ENCODE measurements at places on chromosomes 13 and 19.

DNA sequence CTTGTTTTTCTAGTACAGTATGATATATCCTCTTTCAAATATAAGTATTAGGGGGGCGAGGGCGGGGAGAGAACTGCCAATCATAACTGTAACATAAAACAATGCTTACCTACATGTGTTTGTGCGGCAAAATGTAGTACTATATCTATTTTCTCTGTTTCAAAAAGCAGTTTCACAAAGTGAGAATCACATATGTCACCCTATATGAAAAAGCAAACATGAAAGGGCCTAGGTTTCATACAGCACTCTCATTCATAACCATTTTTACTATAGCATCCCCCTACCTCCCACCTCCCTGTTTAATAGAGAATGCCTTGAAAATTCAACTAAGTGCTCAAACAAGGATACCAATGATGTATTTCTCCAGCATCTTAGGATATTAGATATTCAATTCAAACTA, 5.2 kb downstream of the TGDS start:
- DNase-seq, result no peak

DNA sequence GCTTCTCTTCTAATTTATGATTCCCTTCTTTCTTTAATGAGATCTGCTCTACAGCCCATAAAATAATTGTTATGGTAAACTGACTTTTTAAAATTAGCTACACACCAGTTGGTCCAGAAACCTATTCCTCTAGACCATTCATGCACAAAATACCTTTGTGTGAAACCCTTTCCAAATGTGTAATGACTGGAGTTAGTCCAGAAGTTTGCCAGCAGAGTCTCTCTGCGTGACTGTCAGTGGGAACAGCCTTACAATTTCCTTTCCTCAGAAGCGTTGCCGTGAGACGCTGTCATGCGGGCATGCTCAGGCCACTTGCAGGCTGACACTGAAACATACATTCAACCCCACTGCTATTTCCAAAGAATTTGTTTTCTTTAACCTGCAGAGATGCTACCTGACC, 965.2 kb downstream of the PCDH9 start:
- DNase-seq, result no peak

- no peak for DNase-seq
These were observed 1445.4 kb downstream of the EFNB2 start for GRCh38 chr13:105089858-105090643.

DNA sequence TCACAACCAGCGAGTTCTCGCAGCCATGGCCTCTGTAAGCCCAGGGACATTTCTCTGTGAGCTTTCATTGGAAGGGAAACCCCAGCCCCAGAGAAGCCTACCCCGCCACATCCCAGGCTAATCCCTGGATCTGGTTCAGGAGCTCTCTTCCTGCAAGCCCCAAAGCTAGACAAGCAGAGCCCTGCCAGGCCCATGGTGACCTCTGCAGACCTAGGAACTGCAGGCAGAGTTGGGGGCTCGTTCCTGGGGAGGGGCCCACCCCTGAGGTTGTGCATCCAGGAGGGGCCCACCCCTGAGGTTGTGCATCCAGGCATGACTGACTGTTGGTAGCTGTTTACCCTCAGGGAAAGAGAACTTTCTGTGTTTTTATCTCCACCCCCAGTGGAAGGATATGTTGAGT, 21.7 kb downstream of the KCTD15 start:
- DNase-seq, result no peak

- no peak for DNase-seq
These were observed 783 bp downstream of the RHPN2 start for GRCh38 chr19:33063753-33064457.

- no peak for DNase-seq
These were observed 8.4 kb downstream of the MED16 start for GRCh38 chr19:884420-885211.

DNA sequence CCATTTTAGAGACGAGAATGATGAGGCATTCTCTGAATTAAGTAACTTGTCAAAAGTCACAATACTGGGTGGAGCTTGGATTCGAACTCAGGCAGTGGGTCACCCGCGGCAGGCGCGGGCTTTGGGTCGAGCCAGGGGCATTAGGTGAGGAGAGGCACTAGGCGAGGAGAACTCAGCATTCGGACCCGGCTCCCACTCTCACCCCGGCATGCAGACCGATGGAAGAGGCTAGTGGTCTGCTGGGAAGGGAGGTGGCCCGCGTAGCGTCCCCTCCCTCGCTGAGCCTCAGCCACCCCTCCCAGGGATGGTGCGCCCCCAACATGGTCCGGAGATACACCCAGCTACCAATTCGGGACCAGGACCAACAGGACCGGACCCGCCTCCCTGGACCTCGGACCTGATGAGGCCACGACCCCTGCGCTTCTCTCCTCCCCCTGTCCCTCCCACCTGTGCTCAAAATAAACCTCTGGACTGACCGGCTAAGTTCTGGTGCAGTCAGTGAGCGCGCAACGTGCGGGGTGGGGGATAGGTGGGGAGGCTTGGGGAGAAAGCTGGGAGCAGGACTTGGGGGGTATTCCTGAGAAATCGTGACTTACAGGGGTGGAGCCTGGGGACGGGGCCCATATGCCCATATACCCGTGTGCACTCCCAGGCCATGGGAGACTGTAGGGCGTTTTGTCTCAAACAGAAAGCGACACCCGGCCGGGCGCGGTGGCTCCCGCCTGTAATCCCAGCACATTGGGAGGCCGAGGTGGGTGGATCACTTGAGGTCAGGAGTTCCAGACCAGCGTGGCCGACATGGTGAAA, 1.3 kb upstream of the SNAPC2 start:
- DNase-seq, result no peak

DNA sequence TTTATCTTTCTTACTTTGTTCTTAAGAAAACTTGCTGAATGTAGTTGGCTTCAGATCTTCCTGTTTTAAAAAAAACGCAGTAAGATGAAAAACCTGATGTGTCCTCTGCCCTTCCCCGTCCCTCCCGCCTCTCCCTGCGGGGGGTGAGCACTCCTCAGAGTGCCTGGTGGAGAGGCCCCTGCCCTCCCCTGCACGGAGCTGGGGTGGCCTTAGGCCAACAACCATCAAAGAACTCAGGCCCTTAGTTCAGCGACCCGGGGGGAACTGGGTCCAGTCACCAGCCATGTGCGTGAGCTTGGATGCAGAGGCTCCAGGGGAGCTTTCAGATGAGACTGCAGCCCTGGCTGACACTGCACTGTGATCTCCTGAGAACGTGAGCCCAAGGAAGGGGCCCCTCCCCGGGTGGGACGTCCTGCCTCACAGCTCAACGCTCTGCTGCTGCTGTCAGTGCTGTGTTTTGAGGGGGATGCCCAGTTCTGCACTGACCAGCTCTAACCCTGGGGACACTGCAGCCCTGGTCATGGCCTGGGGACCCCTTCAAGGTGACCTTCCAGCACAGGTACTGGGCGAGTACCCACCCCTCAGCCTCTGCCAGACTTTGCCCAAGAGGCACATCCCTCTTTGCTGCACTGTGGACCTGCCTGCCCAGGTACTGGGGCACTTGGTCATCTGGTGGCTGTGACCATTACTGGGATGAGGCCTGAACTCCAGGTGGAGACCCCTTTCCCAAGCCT, 42.7 kb downstream of the ANKRD10 start:
- no peak for DNase-seq

- DNase-seq, result no peak
These were observed 29.4 kb downstream of the KLF12 start for GRCh38 chr13:74104661-74105275.

- no peak for DNase-seq
These were observed 167.9 kb downstream of the MYO16 start for GRCh38 chr13:108797354-108797753.

- no peak for DNase-seq
These were observed 20.8 kb upstream of the EPHX3 start for GRCh38 chr19:15253061-15253460.

GRCh38 chr13:32425158-32425557, 2.8 kb downstream of the N4BP2L1 start:
- no peak for DNase-seq

DNA sequence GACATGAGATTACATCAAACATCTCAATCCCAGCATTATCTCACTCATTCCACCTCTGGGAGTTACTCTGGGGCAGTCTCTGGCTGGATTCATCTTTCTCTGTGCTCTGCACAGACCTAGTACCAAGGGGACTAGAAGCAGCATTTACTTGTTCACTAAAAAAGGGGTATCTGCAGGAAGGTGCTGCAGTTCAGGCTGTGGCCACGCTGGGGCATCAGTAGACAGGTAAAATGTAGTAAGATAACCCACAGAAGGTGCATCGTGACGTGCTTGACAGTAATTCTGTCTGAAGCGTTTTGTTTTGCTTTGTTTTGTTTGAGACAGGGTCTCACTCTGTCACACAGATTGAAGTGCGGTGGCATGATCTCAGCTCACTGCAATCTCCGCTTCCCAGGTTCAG, 29.3 kb downstream of the ZNF564 start:
- DNase-seq, result no peak

GRCh38 chr19:29971648-29972047, 29.6 kb downstream of the URI1 start:
- no peak for DNase-seq

DNA sequence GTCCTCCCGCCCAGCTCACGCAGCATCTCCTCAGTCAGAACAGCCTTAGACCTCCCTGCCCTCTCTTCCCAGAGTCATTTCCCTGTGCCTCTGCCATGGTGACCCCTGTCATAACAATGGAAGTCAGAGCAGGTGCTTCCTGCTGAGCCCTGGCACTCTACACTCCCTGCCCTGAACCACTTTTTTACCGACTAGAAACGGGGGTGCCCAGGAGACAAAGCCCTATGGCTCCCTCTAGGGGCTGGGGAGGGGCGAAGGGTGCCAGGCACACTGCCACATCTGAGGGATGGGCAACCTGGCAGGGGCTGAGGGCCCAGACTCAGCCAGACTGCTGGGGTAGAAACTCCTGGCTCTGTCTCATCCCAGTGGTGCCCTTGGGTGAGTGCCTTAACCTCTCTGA, 16.4 kb downstream of the ZNF574 start:
- DNase-seq, result no peak

DNA sequence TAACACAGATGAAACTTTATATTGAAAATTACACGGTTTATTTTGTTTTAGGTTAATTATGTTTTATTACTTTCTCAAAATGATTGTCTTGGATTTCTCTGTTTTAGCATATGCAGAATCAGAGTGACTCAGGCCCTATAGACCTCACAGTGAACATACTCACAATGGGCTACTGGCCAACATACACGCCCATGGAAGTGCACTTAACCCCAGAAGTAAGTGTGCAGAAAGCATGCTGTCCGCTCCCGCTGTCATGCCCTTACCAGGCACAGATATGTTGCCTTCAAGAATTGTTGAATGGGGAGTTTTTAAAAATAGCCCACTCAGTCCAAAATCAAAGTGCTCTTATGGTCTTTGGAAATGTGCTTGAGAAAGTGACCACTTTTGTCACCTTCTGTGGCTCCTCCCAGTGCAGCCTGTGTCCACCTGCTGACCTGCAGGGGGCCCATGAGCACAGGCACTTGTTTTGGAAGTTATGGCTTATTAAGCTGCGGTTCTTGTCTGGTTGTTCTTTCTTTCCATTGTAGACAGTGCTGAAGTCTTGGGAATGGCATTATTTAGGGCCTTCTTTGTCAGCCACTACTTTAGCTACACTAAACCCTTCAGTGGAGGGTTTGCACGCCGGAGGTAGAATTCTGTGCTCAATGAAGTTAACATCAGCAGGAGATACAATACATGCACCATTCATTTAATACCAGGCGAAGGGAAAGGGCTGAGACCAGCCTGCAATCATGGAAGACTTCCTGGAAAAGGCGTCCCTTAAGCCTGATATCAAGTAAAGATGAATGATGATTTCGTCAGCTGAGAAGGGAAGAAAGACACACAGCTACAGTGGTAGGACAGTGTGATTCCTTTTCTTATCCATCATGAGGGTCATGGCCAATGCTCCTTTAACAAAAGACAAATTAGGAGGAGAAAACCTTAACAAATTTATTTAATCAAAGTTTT, 36.7 kb downstream of the CUL4A start:
- no peak for DNase-seq

GRCh38 chr19:495402-496111, 729 bp upstream of the MADCAM1 start:
- DNase-seq, result no peak

DNA sequence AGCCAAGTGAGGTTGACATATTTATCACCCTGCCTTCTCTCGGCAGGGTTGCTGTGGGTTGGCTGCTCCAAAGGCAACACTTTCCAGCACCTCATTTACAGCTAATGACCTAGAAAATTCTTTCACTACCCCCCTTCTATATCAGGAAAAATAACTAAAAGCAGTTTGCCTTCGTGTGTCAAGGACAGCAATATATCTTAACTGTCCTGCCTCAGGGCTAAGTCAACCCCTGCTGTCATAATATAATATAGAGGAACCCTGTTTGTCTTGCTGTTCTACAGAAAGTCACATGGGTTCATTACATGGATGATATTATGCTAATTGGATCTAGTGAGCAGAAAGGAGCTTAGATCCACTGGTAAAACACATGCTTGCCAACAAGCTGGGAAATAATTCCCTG, 28.1 kb upstream of the USP12 start:
- DNase-seq, result no peak

- DNase-seq, result no peak
These were observed 4.8 kb downstream of the RPS16 start for GRCh38 chr19:39430675-39431593.

- no peak for DNase-seq
These were observed 19.4 kb upstream of the MKNK2 start for GRCh38 chr19:2070436-2070827.

GRCh38 chr19:47363758-47364531, 14.8 kb downstream of the DHX34 start:
- no peak for DNase-seq

DNA sequence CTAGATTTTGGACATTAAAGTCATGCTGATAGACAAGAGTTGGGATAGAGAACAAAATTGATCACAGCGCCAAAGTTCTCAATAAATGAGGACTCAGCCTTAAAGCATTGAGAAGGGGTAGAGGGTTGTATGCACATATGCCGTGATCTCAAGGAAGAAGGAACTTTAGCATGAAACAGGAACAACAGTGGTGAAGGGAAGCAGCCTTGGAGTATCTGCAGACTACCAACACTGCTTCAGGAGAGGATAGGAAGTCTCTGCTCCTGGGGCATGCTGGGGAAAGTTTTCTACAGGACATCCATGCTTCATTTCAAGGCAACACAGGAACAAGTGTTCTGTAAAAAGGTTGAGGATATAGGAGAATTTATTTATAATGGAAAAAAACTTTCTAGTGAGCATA, 111.9 kb upstream of the MLNR start:
- DNase-seq, result no peak

- no peak for DNase-seq
These were observed 137.5 kb downstream of the TNFRSF19 start for GRCh38 chr13:23707674-23708073.

DNA sequence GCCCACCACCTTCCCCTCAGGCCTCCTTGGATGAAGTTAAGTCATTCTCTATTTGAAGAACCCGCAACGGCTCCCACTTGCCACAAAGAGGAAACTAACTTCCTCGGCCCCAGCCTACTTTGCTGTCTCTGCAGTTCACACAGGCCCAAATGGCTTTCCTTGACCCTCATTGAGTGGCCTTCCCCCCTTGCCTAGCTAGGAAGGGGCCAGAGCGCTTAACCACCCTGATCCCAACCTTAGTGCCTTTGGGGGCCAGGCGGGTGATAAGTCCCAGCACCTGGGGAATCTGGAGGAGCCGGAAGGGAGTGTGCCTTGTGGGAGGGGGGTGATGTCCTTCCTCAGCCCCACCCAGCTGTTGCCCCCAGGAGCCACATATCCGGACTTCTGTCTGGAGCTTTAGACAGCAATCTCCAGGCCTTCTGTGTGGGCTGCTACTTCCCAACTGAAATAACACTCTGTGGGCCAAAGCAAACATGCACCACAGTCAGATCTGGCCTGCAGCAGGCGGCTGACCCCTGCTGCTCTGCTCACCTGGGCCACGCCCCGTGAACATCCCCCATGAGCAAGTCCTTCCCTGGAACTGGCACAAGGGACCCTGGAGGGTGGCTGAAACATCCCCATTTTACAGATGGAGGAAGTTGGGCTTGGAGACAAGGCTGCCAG, 10.5 kb downstream of the NECTIN2 start:
- no peak for DNase-seq
